ENCODE measurements at places on chromosomes 2 and 18.

GRCh38 chr2:69692424-69692823, 48.9 kb upstream of the AAK1 start:
- no peak for DNase-seq

- DNase-seq, result no peak
Observed at GRCh38 chr2:60796573-60797509, 40.8 kb downstream of the PAPOLG start.

DNA sequence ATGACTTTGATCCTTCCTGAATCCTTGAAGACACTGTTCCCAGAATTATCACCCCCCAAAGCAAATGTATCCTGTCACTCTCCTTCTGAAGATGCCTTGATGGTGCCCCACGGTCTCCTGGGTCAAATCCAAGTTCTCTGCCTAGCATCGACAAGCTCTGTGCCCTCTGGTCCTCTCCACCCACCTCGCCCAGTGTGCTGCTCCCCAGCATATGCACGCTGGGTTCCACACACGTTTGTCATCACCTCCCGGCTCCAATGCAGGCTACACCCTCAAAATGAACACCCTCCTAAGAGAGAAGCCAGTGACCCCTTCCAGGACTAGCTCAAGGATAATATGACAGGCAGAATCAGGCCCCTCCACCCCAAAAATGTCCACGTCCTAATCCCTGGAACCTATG, 39.5 kb upstream of the CREG2 start:
- no peak for DNase-seq

- no peak for DNase-seq
Observed at GRCh38 chr18:45415614-45416013, 199.7 kb upstream of the SLC14A2 start.

GRCh38 chr2:10297959-10298531, 4.7 kb upstream of the HPCAL1 start:
- no peak for DNase-seq
